ENCODE measurements at places on chromosomes 2 and 18. TPM values are rescaled to one million over a fixed set of nuclear protein-coding genes. Genes with fewer than 3 reads are reported as not detected.

Gene INO80B
- 77.5 TPM for total RNA-seq

- H3K27ac ChIP-seq: no peak overlapping the region
- no peak for DNase-seq
- H3K4me3 ChIP-seq: no peak overlapping the region
- peaks cover 3% of the 10 kb centered on the region for H3K4me1 ChIP-seq
Measured at GRCh38 chr18:36808681-36809080, 20.1 kb downstream of the TPGS2 start.

DNA sequence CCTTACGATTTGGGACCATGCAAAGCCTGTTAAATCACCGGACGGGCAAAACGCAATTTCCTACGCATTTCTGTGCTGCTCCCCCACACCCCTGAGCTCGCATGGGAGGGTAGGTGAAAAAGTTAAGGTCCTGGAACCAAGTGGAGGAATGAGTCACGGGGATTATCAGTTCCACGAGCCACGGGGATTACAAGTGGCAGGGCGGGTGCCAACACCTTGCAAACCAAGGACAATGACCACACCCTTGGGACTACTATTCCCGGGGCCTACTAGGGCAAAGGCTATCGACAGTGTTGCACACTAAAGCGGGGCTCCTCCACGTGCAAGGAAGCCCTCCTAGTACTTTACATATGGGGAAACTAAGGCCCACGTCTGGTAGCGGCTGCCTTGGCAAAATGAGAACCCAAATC, 447 bp downstream of the RETSAT start:
- no peaks in the 10 kb centered on the region for H3K27me3 ChIP-seq
- peaks cover 25% of the 10 kb centered on the region for H3K36me3 ChIP-seq
- no peak for DNase-seq
- H3K4me3 ChIP-seq: peak overlapping the region; percentile 85
- H3K4me1 ChIP-seq: peaks cover 19% of the 10 kb centered on the region

- peaks cover 11% of the 10 kb centered on the region for H3K4me1 ChIP-seq
- no peaks in the 10 kb centered on the region for H3K36me3 ChIP-seq
- no peak for DNase-seq
- H3K4me3 ChIP-seq: no peak overlapping the region
Measured at GRCh38 chr2:95346231-95346737, 49.1 kb downstream of the KCNIP3 start.

- no peaks in the 10 kb centered on the region for H3K36me3 ChIP-seq
- peak; percentile 87 for DNase-seq
- H3K4me1 ChIP-seq: peaks cover 5% of the 10 kb centered on the region
- peak within 1 kb of the TSS; percentile 70 for H3K27ac ChIP-seq
- H3K27me3 ChIP-seq: no peaks in the 10 kb centered on the region
Measured at GRCh38 chr2:24123195-24123921, at the start of the genes FAM228B and PFN4. Gene FAM228B, plus strand, starts transcription at chr2:24123469. Its CDS starts 893 bp downstream, at chr2:24124362. Gene PFN4, minus strand, starts transcription at chr2:24123334. Its CDS starts 799 bp downstream, at chr2:24122535.

- H3K36me3 ChIP-seq: no peaks in the 10 kb centered on the region
- H3K27ac ChIP-seq: no peak overlapping the region
- no peaks in the 10 kb centered on the region for H3K27me3 ChIP-seq
- H3K4me3 ChIP-seq: no peak overlapping the region
Measured at GRCh38 chr2:220845766-220846273, 726.3 kb downstream of the EPHA4 start.

- no peaks in the 10 kb centered on the region for H3K27me3 ChIP-seq
- H3K27ac ChIP-seq: no peak overlapping the region
- H3K36me3 ChIP-seq: no peaks in the 10 kb centered on the region
- H3K4me1 ChIP-seq: no peaks in the 10 kb centered on the region
- no peak for DNase-seq
Measured at GRCh38 chr2:181005809-181006208, 25.4 kb downstream of the UBE2E3 start.

All from B cell (primary cell).